Fibroblast of skin of right biceps (primary cell): ENCODE measurements at places on chromosomes 13 and 19.

GRCh38 chr19:19439176-19439482 lies 33.7 kb downstream of the GATAD2A start:
- no peak for DNase-seq

GRCh38 chr13:102504002-102504401 lies 92.8 kb upstream of the TPP2 start:
- no peak for DNase-seq

DNA sequence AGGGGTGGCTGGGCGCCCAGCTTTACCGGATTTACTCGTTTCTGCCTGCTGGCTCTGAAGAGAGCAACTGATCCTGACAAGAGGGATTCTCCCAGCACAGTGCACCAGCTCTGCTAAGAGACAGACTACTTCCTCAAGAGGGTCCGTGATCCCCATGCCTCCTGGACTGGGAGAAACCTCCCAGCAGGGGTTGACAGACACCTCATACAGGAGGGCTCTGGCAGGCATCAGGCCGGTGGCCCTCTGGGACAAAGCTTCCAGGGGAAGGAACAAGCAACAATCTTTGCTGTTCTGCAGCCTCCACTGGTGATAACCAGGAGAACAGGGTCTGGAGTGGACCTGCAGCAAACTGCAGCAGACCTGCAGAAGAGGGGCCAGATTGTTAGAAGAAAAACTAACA lies 1192.5 kb upstream of the PRR20A start:
- no peak for DNase-seq

GRCh38 chr13:114146173-114146572 lies 13.8 kb upstream of the RASA3 start:
- no peak for DNase-seq
